Stimulated activated CD4-positive, alpha-beta T cell treated with anti-CD3 and anti-CD28 coated beads, Interleukin-4, amount 100 ng/mL, for 4 hours (primary cell): ENCODE measurements at places on chromosomes 7 and 10.
A peak's percentile ranks its signal among the peaks of the same experiment; 100 is the strongest.

- no peak for DNase-seq
Measured at GRCh38 chr10:75244487-75245353, 9.0 kb upstream of the COMTD1 start.

DNA sequence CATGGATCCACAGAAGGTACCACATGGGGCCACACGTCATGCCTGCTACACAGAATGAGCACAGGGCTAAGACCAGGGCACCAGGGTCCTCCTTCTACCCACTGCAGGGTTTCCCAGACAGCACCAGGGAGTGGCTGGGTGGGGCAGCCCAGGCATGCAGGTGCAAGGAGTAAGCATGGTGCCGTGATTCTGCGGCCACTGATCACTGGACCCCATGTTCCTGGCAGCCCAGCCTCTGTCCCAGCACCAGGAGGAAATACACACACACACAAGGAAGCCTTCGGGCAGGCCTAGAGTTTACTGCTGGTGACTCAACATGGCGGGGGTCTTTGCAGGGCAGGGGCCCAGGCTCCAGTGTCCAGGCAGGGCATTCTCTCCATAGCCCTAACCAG lies 13.9 kb downstream of the ATP6V1F start:
- DNase-seq = no peak

DNA sequence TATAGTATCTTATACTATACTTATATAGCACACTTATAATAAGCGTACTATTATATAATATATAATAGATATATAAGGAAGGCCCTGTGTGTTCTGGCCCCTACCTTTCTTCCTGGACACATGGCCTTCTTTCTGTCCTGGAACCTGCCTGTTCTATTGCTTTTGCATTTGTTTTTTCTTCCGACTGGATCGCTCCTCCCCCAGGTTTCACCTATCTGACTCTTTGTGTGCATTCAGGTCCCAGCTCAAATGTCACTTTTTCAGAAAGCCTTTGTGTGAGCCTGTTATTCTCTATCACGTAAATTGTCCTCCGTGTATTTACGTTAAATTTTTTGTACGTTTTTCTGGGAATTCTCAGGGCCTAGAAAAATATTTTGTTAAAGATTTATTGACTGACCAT lies 2.9 kb upstream of the TRIM8 start:
- no peak for DNase-seq

- DNase-seq = no peak
Measured at GRCh38 chr10:4024516-4025245, 239.7 kb upstream of the KLF6 start.

GRCh38 chr7:2632733-2633537 lies 1.1 kb downstream of the TTYH3 start:
- peak; percentile 51 for DNase-seq

DNA sequence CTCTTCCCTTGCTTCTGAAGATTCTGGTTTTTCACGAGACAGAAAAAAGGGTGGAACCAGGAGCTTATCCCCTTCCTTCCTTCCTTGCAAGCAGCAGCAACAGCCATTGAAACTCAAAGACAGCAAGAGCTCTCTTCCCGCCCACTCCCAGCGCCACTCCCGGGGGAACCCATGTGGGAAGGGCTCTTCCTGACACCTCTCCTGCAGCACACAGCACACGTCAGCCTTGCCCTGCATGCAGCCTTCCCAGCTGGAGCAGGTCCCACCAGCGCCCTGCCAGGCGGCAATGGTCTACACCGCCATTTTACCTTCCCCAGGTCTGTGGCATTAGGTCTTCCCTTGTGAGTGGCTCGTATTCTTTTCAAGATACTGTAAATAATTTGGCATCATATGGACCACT lies 161.8 kb downstream of the MGMT start:
- DNase-seq = no peak

DNA sequence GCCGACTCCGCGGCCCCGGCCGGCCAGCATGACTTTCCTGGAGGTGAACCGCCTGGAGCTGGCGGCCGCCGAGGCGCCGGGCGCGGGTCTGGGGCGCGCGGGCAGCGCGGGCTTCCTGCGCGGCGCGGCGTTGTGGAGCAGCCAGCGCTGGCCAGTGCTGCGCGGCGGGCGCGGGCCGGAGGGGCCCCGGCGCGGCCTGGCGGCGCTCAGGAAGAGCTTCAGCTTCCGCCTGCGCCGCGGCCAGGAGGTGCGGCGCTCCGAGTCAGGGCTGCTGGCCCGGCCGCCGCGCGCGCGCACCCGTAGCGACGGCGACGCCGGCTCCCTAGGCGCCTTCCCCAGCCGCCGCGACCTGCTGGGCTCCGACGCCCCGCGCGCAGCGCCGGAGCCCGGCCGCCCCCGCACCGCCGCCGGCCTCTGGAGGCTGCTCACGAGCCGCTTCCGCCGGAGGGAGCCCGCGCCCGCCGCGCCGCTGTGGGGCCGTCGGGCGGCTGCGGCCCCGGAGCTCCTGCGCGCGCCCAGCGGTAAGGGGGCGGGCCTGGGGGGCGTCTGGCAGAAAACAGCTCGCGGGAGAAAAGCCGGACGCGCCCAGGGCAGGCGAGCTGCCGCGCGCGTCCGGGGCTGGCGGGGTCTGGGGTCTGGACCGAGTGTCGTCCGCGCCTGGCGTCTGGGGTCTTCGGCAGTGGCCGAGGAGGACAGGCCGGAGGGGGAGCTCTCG lies 29.0 kb downstream of the AGAP3 start:
- DNase-seq = peak; percentile 22

DNA sequence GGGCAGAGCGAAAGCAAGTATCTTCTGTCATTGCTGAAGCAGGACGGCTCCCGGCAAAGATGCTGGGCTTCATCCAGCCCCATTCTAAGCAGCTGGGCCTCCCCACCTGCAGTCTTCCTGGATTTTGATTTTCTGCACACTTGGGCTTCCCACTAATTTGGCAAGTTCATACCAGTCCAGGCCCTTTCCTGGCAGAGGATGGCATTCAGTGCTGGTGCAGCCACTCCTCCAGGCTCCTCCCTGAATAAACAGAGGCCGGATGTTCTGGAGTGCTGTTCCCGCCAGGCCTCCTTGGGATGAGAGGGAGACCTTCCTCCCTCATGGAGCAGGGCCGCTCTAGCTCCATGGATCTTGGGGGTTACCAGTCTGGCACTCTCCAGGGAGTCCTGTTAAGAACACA lies 3.4 kb downstream of the BAG3 start:
- DNase-seq = no peak

DNA sequence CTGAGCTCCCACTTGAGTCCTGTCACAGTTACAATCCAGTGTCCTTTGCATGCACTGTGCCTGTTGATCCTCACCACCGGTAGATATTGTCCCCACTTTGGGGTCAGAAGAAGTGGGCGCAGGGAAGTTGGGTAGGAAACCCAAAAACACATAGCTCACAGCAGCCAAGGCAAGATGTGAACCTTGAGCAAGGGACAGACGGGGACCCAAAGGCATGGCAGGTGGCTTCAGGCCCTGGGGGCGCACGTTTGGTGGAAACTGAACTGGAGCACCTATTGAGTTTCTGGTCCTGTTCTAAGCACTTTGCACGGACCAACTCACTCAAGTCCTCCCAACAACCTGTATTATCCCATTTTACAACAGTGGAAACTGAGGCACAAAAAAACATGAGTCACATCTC lies 82.8 kb upstream of the ZNF716 start:
- DNase-seq = no peak
